ENCODE measurements at places on chromosomes 6 and 20.

GRCh38 chr6:44044154-44044539 is 83.1 kb downstream of the MRPL14 start:
- no peak for DNase-seq

- DNase-seq, result no peak
Observed at GRCh38 chr6:32475392-32476206, 35.9 kb downstream of the HLA-DRA start.

- DNase-seq, result no peak
Observed at GRCh38 chr20:58995461-58996225, 11.4 kb downstream of the CTSZ start.

DNA sequence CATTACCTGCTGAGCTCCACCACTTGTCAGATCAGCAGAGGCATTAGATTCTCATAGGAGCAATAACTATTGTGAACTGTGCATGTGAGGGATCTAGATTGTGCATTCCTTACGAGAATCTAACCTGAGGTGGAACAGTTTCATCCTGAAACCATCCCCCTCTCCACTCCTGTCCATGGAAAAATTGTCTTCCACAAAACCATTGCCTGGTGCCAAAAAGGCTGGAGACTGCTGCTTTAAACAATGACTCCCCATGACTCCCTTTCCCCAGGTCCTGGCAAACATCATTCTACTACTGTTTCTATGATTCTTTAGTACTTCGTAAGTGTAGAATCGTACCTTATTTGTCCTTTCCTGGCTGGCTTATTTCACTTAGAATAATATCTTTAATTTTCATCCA is 9.7 kb upstream of the DYNLRB1 start:
- DNase-seq, result peak; percentile 24

GRCh38 chr20:5056801-5057599 is 55.7 kb upstream of the SLC23A2 start:
- peak; percentile 47 for DNase-seq

DNA sequence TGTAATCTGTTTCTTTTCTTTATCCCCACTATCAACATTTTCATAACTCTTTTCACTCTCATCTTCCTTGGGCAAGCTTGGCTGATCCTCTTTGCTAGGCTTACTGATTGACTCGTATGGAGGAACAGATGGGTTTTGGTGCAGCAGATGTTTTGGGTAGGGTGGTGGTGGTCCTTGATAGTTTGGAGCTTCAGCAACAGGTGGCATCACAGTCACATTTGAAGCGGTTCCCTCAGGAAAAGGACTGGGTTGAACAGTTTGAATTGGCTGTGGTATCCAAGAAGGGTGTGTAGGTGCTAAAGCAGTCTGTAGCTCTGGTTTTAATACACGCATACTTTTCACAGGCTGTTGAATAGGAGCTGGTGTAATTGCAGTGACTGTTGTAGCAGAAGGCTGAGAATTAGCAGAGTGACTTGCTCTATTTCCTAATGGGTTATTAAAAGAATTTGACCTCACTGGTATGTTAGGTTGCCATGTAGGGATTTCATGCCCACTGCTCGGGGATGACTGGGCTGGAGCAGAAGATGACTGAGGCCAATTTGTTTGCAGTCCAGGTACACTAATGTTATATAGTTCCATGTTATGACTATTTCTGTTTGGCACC is 34.5 kb downstream of the LATS1 start:
- no peak for DNase-seq

GRCh38 chr6:96889146-96889545 is 8.5 kb downstream of the NDUFAF4 start:
- DNase-seq, result no peak

GRCh38 chr6:144730088-144730645 is 445.0 kb downstream of the UTRN start:
- no peak for DNase-seq

DNA sequence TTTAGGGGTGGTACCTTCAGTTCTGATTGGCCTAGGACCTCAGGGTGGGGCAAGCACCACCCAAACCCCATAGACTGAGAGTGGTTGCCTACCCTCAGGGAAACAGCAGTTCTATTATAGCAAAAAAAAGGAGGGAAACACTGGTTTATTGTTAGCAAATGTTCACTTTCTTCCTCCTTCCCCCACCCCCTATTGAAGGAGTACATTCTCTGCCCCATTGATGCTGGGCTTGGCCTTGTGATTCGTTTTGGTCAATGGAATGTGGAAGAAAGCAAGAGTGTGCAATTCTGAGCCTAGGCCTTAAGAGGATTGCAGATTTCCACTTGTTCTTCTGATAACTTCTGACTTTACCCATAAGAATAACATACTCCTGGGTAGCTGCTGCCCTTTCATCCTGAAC is 255.8 kb downstream of the NFATC2 start:
- DNase-seq, result no peak

DNA sequence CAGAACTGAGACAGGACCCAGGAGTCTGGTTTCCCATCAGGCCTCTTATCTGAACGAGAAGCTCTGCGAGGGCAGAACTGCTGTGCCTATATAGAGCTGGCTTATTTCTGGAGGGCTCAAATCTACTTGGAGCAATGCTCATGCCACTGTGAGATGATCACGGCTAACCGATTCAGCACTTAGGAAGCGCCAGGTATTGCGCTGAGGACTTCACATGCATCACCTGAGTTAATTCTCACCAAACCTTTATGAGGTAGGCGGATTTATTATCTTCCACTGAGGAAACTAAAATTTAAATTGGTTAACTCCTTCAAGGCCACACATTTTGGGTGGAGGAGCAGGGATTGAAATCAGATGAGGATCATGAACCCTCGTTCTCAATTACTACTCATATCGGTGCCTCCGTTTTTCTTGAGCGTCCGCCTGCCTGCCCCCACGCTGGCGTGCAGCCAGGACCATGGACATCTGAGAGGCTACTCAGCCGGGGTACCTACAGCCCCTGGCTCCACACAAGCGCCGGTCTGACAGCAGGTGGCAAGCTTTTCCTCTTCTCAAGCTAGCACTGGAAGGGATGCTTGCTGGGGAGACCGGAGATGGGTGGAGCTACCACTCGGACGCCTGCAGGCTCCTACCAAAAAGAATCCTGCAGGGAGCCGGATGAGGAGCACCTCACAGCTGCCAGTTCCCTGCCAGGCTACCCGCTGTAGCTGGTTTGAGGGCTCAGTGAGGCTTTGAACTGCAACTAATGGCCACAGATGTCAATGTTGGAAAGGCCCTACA is 1.0 kb upstream of the PCIF1 start:
- peak; percentile 75 for DNase-seq

DNA sequence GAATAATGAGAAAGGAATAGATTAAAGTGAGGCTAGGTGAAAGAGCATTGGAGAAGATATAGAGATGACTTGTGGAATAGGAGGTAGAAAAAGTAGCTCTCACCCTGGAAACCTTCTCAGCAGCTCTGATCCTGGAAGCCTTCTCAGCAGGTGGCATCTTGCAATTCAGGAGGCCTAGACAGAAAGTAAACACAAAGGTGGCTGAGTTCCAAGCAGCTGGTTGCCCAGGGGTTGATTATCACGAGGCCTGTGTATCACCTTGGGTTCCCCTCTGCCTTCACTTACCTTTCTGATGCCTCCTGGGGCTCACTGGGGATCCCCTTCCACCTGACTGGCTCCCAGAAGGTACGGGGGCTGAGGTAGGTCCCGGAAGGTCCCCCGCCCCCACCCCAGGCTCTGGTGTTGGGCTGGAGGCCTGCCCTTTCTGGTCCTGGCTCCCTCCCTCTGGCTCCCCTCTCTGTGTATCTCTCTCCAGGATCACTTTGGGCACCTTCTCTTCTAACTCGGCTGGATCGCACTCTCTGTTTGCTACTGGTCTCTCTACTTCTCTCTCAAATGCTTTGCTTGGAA is 9.7 kb downstream of the MDC1 start:
- DNase-seq, result no peak

DNA sequence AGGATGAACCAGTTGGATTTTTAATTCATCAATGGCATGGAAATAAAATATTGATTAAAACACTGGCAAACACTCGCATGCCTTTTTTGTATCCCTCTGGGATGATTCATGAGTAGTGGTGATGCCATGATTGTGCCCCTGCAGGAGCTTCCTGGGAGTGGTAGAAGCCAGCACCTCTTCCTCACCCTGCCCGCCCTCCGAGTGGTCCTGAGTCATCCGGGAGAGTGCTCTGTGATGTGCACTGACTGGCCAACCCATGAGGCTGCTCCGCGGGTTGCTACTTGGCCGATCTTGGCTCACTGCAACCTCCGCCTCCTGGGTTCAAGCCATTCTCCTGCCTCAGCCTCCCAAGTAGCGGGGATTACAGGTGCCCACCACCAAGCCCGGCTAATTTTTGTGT is 27.4 kb downstream of the GJA10 start:
- no peak for DNase-seq

DNA sequence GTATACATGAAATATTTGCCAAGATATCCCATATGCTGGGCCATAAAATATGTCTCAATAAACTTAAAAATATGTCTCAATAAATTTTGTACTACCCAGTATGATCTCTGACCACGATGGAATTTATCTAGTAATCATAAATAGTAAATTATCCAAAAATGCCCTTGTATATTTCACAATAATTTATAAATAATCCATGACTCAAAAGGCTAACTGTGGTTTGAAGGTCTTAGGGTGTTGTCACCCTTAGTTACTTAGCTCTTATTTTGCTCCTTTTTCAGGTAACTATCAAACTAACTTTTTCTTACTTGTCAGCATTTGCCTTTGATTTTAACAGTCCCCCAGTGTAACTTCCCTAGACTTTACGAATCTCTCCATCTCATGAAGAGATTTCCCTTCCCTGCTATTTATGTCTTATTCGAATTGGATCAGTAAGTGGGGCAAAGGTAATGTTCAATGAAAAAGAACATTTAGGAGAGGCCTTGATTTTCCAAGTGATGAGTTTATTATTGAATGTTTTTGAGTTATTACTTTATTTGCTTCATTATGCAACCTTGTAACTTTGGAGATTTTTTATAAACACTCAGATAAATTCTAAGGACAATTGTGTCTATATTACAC is 109.0 kb upstream of the THBS2 start:
- no peak for DNase-seq

GRCh38 chr6:73460056-73460455 is 1.5 kb upstream of the MTO1 start:
- DNase-seq, result no peak

- DNase-seq, result no peak
Observed at GRCh38 chr6:48036316-48036715, 74.7 kb downstream of the PTCHD4 start.

DNA sequence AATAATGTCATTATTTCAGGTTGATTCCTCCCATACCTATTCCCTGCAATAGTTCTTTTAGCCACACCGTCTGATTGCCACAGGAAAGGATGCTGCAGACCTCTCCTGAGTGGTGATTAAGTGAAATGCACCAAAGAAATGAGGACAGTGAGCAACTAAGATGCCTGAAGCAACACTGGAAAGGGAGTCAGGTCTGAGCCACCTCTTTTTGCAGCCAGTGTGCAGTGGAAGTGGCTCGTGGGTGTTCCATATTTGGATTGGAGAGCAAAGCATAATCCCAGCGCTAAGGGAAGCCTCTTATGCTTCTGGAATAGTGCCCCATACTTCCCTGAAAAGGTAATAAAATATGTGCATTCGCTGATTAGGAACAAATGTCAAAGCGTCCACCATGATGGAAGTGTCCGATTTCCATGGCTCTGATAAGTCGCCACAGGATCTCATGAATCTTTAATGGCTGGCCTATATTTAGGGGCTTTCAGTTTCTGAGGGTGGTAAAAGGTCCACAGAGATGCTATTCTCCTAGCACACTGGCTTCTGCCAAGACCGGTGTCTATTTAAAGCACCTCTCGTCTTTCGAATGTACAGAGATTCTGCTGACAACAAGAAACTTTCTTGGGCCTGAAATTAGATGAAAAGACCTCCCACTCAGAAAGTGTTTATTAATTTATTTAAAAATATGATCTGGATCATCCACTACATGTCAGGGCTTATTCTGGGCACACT is 253.9 kb downstream of the SLC24A3 start:
- DNase-seq, result no peak

DNA sequence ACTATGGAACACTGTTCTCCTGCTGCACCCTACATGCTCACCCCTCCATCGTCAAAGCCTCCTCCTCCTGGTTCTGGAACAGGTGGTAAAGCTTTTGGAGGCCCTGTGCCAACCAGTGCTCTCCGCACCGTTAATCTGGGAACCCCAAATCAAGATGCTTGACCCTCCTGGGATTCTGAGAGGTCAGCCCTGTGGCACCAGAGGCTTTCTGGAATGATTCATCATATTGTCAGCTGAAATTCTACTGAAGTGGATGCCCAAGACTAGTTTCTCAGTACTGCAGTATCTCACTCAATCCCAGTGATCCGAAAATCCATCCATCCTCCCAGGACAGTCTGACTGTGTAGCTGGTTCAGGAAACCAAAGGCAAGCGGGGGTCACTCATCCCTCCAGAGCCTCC is 92.7 kb downstream of the TRERF1 start:
- DNase-seq, result no peak

- DNase-seq, result no peak
Observed at GRCh38 chr20:50554694-50555579, 44.8 kb downstream of the PTPN1 start.

DNA sequence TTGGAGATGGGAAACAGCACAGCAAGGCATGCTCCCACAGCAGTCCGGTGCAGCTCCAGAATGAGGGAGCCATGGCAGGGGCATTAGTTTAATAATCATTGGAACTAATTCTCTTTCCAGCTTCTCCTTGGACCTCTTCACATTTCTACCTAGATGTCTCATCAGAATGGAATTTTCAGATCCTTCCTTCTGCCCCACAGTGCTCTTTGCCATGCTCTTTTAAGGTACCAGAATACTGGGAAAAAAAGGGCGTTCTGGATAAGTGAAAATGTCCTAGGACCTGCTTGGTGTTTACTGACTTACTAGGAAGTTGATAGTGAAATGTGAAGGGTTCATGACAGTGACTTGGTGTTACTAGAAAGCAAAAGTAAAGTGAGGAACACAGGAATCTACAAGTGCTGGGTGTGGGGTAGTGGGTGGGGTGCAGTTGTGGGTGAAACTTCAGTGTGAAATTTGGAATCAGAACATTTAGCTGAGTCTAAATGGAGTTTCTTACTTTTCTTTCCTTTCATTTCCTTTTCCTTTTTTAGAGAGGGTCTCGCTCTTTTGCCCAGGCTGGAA is 207.1 kb downstream of the ARID1B start:
- DNase-seq, result no peak

GRCh38 chr20:16445482-16445881 is 127.8 kb downstream of the KIF16B start:
- DNase-seq, result no peak

GRCh38 chr6:116115781-116116180 is 10.2 kb downstream of the COL10A1 start:
- DNase-seq, result no peak

GRCh38 chr6:108730635-108731515 is 117.3 kb upstream of the ARMC2 start:
- DNase-seq, result no peak

DNA sequence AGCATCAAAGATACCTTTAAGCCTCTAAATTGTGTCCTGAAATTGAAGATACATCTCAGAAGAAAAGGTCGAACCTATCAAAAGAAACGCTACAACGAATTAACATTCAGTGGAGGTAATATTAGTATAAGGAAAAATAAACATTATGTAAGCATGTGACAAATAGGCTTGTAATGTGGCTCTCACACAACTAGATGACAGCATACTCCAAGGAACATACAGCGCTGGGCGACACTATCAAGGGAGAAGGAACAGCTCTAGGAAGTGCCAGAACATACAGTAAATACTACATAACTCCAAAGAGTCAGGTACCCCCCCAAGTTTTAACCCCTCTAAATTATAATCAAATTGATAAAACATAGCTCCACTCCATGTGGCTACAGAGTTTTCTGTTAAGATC is 103.5 kb downstream of the LAMP5 start:
- peak; percentile 12 for DNase-seq

- no peak for DNase-seq
Observed at GRCh38 chr6:79193971-79194370, 40.5 kb downstream of the HMGN3 start.
